Stimulated activated CD4-positive, alpha-beta T cell treated with anti-CD3 and anti-CD28 coated beads, Interleukin-15, amount 100 ng/mL, for 1 hour (primary cell): ENCODE measurements at places on chromosomes 3 and 15.

- no peak for DNase-seq
Measured at GRCh38 chr15:98543237-98543636, 105.1 kb upstream of the IGF1R start.

GRCh38 chr3:99799422-99799821 is 18.2 kb upstream of the CMSS1 start:
- DNase-seq = no peak

- DNase-seq = no peak
Measured at GRCh38 chr3:31345581-31345980, 187.1 kb upstream of the STT3B start.

- DNase-seq = no peak
Measured at GRCh38 chr3:16794257-16794656, 90.5 kb upstream of the PLCL2 start.

- DNase-seq = no peak
Measured at GRCh38 chr3:194132465-194133286, 3.3 kb upstream of the HES1 start.

DNA sequence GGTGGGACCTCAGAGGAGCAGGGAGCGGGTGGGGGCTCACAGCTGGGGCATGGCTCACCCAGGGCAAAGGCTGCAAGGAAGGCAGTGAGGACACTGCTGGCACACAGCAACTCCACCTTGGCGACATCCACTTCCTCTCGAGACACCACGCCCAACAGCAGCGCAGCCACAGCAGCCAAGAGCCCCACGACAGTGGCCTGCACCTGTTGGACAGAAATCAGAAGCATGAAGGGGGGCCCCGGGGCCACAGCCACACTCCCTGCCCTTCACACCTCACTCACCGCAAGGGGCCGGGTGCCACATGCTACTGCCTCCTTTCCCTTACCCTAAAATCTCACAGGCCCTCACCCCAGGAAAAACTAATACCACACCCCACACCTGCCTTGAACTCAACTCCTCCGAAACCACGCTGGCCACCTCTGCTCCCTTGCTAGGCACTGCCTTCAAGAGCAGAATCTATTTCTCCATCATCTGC is 57.3 kb downstream of the ROPN1B start:
- DNase-seq = no peak

DNA sequence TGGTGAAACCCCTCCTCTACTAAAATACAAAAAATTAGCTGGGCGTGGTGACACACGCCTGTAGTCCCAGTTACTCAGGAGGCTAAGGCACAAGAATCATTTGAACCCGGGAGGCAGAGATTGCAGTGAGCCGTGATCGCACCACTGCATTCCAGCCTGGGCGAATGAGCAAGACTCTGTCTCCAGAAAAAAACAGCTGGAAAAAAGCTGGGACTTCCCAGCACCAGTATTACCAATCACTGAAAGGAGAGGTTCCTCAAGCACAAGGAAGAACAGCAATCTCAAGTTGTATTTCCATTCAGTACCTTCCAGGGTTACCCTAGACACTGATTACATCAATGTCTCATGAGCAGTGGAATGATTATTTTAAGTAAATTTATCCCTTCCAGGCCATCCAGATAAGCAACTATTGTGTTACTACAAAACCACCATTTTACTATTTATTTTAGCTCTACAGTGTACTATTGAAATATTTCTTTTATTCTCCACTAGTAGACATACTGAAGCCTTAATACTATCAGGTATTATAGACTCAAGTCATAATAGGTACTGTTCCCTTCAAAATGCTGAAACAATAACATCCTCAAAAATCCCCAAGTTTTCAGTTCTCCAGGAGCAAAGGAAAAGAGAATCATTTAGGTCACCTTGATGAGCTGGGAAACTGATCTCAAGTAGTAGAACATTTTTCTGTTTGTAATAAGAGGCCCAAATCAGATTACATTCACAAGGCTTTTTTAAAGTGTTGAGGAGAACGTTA is 54.8 kb upstream of the VGLL4 start:
- no peak for DNase-seq

DNA sequence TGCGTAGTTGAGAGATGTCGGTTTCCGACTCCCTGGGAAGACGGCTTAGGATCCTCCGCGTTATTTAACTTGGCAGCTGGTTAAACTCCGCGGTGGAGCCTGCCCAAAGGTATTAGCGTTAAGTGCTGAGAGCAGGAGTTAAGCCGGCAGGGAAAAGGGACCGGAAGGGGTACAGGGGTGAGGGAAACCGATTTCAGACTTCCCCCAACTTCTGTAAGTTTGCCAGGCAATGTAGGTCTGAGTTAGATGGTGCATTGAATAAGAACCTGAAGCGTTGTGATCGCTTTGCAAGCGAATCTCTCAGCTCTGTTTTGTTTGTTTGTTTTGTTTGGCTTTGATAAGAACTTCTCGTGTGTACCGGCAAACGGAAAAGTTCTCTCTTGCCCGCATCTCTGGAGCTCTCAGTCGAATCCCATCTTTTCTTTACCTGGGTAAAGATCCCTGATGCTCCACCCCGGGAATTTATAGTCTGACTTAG is 6.0 kb upstream of the FEZF2 start:
- no peak for DNase-seq

GRCh38 chr3:56291953-56292352 is 176.3 kb downstream of the ERC2 start:
- DNase-seq = no peak

DNA sequence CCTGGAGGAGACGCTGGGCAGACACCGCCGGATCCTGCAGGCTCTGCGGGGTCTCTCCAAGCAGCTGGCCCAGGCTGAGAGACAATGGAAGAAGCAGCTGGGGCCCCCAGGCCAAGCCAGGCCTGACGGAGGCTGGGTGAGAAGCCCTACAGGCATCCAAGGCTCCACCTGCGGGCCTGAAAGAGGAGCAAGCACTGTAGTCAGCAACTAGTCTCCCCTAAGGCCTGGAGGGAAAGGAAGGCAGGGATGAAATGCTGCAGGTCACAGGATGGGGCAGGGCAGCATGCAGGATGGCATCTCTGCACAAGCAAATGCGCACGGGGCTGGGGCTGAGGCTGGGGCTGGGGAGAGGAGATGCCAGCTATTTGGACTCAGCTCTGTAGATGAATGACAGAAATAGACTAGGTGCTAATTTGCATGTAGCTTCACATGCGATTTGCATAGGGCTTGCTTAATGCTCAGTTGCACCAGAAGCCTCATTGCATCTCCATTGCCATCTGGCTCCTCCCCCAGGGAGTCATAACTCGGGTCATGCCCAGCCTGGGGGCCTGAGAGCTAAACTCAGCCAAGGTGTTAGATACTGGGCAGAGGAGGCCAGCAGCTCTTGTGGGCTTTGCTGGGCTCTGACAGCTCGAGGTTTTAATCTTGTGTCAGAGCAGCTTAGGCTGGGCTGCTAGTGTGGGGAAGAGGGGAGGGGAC is 5.2 kb upstream of the CPLX3 start:
- DNase-seq = no peak

DNA sequence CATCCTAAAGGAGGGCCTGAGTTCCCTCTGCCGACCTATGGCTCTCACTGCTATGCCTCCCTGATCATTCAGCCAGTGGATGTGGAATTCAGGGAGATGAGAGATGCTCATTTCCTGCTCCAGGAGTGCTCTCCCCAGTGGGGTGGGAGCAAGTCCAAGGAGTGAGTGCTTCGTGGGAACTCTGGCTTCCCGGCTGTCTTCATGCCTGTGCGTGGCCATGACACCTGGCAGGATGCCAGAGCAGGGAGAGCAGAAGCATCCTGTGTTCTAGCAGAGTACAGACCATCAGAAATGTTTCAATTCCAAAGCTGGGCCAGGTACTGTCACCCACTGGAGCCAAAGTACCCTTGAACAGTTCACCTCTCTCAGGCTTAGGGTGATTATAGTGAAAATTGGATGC is 45.1 kb downstream of the APH1B start:
- no peak for DNase-seq
